ENCODE measurements at places on chromosomes 4 and X.

- peak; percentile 15 for DNase-seq
Measured at GRCh38 chr4:14908635-14909034, 93.6 kb upstream of the CPEB2 start.

DNA sequence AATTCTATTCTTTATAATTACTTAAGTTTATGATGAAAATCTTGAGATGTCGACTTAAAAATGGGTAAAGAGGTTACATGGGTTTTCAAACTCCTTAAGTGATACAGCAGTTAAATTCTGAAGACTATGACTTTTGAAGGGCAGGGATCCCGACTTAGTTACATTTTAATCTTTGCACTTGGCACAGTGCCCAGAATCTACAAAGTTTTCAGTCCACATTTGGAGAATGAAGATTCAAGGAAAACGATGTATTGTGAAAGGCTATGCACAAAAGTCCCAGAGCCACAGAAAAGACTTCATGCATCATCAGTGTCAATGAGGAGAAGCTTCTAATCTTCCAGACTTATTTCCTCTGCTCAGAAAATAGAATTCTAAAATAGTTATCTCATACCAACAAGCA lies 36.3 kb upstream of the GRPR start:
- no peak for DNase-seq

DNA sequence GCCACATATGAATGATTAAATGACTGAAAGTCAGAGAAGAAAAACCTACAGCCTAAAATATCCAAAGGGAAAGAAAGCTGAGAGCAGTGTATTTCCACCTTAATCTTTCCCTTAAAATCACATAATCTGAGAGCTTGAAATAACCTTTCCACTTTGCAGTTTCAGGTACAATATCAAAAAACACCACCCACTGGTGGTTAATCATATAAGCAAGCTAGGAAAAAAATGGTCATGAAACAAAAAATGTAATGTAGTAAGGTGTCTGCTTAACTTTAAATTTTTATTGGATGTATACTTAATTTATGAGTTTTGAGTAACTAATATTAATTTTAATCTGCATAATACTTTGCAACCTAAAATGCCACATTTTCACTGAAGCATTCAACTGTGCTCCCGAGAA lies 3.2 kb downstream of the PRDM5 start:
- peak; percentile 49 for DNase-seq

GRCh38 chrX:47384502-47384901 lies 14.1 kb downstream of the ZNF157 start:
- peak; percentile 69 for DNase-seq

DNA sequence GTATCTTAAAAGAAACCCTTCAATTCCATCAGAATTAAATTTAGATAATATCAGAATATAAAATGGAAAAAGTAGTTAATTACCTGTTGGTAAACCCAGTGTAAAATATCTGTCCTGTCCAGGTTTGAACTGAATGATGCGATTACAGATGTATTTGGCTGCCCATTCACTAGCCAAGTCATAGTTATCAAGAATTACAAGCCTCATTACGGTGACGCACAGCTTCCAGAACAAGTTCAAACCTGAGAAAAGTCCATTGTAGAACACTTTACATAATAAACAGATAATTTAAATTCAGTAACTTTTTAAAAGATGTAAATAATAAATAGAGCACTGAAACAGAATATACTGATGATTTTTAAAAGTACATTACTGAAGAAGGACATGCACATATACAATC lies 4.4 kb downstream of the GNPDA2 start:
- DNase-seq: no peak

DNA sequence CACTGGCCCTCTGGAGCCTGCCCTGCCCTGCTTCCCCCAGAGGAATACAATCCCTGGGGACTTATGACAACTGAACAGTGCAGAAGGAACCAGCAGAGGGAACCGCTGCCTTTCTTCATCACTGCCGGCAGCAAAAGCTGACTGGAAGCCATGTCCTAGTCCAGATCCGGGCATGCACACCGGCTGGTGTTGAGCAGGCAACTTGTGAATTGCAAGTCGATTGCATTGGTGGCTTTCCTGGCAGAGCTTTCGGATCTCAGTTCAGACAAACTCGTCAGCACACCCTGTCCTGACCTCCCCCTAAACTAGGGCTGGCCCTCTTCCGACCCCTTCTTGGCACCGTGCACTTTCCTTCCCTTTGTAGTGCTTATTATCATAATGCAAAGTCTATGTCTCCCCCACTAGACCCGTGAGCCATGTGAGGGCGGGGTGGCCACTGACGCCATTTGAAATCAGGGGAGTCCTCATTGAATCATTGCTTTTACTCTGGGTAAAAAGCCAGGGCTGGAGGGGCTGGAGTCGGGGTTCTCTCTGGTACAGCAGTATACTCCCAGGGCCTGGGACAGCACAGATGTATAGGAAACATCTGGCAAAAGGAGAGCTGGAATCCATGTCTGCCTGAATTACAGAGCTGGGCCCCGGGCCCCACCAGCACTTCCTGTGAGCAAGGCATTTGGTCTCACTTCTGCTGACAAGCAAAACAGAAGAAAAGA lies 1.8 kb downstream of the ARHGAP4 start:
- DNase-seq: peak; percentile 42

- no peak for DNase-seq
Measured at GRCh38 chr4:88002786-88003185, 4.6 kb upstream of the PKD2 start.

DNA sequence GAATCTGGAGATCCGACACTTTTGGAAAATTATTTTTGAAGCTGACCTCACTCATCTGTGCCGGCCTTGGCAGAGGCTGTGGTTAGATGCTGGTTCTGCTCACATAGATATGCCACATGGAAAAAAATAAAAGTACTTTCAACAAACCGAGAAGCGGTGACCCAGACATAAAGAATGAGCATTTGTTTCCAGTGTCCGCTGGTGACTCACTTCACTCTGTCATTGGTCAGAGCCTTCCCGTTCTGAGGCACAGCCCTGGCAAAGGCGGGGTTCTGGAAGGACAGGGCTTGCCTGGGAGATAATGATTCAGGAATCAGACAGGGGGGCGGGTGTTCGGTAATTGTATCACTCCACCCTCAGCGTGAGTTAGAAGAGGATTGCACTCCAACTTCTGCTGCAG lies 172.4 kb upstream of the MXRA5 start:
- no peak for DNase-seq

Data from MM.1S (cell line).